IMR-90 (cell line): ENCODE measurements at places on chromosomes 11 and 22. TPM values are rescaled to one million over a fixed set of nuclear protein-coding genes. Genes with fewer than 3 reads are reported as not detected.

DNA sequence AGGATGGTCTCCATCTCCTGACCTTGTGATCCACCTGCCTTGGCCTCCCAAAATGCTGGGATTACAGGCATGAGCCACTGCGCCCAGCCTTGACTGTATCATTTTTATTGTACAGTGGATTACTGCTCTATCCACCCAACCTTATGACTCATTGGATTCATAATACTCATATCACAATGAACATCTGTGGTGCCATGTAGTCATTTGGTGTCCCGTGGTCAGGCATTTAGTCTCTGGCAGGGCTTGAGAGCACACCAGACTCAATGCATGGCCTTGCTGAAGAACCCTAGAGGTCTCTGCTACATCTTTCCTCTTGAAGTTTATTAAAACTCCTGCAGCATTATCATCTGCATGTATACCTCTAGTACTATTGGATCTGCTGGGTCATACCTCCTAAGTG, 98.0 kb upstream of the LDLRAD3 start:
- DNase-seq: no peak
- no peaks in the 10 kb centered on the region for H3K36me3 ChIP-seq
- no peak overlapping the region for H3K27ac ChIP-seq
- no peak overlapping the region for H3K4me3 ChIP-seq

DNA sequence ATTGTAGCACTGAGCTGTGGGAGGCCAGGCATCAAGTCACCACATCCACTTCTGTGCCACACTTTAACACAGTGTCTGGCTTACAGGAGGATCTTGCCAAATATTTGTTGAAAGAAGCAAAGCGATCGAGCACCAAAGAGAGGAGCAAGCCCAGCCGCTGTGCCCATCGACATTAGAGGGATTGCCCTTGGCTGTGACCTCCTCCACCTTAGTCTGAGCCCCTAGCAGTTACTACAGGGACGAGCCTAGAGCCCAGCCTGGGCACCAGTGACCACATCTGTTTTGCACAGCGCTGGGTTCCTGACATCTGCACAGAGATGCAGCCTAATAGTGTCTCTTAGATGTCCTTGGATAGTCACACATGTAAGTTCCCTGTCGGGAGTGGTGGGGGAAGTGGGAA, 17.7 kb downstream of the GRIK4 start:
- H3K27me3 ChIP-seq: no peaks in the 10 kb centered on the region; the same call in 1 of the 2 replicates
- no peak for DNase-seq
- no peaks in the 10 kb centered on the region for H3K36me3 ChIP-seq
- peaks cover 12% of the 10 kb centered on the region for H3K4me1 ChIP-seq
- H3K27ac ChIP-seq: no peak overlapping the region

The CCND1 gene
- total RNA-seq: 717 and 748 TPM in 2 replicates

GRCh38 chr22:26045860-26046259, 123.4 kb upstream of the SEZ6L start:
- H3K4me1 ChIP-seq: no peaks in the 10 kb centered on the region
- H3K27me3 ChIP-seq: no peaks in the 10 kb centered on the region
- no peak overlapping the region for H3K27ac ChIP-seq
- no peak for DNase-seq
- no peaks in the 10 kb centered on the region for H3K36me3 ChIP-seq

The ANO5 gene
- not detected in 2 replicates for total RNA-seq

GRCh38 chr11:10377183-10377582, 72.3 kb downstream of the ADM start:
- H3K27ac ChIP-seq: no peak overlapping the region
- DNase-seq: no peak
- peaks cover 27% of the 10 kb centered on the region for H3K4me1 ChIP-seq

GRCh38 chr11:17986007-17986710, 26.7 kb downstream of the SERGEF start:
- no peaks in the 10 kb centered on the region for H3K27me3 ChIP-seq
- no peak overlapping the region for H3K27ac ChIP-seq
- DNase-seq: peak; percentile 90
- H3K4me1 ChIP-seq: peaks cover 7% of the 10 kb centered on the region; the same call in 1 of the 2 replicates

The PARVG gene
- total RNA-seq: not detected in 2 replicates

- no peak overlapping the region for H3K27ac ChIP-seq
- H3K36me3 ChIP-seq: no peaks in the 10 kb centered on the region
- no peak for DNase-seq
Measured at GRCh38 chr11:75776546-75776945, 8.0 kb downstream of the DGAT2 start.

The WNT11 gene
- not detected in 2 replicates for total RNA-seq

- no peak overlapping the region for H3K4me3 ChIP-seq
- H3K27ac ChIP-seq: no peak overlapping the region
- H3K27me3 ChIP-seq: no peaks in the 10 kb centered on the region
- peaks cover 41% of the 10 kb centered on the region for H3K36me3 ChIP-seq
- H3K4me1 ChIP-seq: no peaks in the 10 kb centered on the region
Measured at GRCh38 chr11:61862714-61863547, 28.4 kb downstream of the FADS3 start.

DNA sequence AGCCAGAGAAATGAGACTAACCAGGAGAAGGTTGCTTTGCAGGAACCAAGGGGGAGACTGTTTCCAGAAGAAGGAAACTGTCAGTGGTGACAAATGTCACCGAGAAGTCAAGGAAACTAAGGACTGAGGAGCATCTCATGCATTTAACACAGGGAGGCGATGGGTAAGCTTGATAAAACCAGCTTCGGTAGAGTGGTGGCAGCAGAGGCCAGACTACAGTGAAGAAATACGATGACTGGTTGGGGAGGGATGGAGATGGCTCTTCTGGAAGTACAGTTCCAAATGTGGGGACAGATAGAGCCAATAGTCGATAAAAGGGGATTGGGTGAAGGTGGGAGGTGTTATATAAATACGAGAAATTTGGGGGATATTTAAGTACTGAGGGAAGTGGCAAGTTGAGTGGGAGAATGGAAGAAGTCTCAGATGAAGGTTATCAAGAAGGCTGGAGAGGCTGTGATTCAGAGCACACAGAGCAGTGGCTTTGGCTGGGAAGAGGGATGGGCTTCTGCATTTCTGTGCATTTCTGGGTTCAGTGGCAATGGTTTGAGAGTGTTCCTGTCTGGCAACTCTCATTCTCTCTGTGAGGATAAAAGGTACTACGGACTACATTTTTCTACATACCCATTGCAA, 29.2 kb downstream of the SC5D start:
- DNase-seq: peak; percentile 1
- H3K4me1 ChIP-seq: no peaks in the 10 kb centered on the region
- no peak overlapping the region for H3K27ac ChIP-seq
- H3K36me3 ChIP-seq: no peaks in the 10 kb centered on the region

The SYT13 gene
- not detected in 2 replicates for total RNA-seq

GRCh38 chr11:111001081-111001430, 244.5 kb upstream of the POU2AF2 start:
- peak; percentile 14 for DNase-seq
- H3K27me3 ChIP-seq: no peaks in the 10 kb centered on the region
- H3K36me3 ChIP-seq: no peaks in the 10 kb centered on the region
- no peak overlapping the region for H3K4me3 ChIP-seq
- H3K4me1 ChIP-seq: peaks cover 8% of the 10 kb centered on the region
- no peak overlapping the region for H3K27ac ChIP-seq

DNA sequence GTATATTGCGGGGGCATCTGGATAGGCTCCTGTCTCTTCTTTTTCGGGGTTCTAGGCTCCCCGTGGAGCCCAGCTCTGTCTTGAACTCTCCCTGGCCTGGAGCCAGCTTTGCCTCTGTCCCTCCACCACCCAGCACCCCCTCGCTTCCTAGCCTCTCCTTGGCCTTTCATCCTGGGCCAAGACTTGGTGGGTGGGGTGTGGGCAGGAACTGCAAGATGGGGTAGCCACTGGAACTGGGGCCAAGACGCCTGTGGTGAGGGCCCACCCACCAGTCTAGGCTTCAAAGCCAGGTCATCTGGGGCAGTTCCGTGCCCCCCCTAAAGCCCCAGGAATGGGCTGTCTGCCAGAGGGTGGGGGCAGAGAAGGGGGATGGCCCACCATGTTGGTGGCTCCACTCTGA, 1.7 kb upstream of the CRYBB1 start:
- no peak overlapping the region for H3K4me3 ChIP-seq
- H3K27me3 ChIP-seq: peaks cover 17% of the 10 kb centered on the region
- no peaks in the 10 kb centered on the region for H3K36me3 ChIP-seq
- H3K27ac ChIP-seq: no peak overlapping the region
- DNase-seq: no peak

- H3K36me3 ChIP-seq: no peaks in the 10 kb centered on the region
- no peak overlapping the region for H3K4me3 ChIP-seq
- peak; percentile 98 for DNase-seq
- peak overlapping the region; percentile 86 for H3K27ac ChIP-seq
- H3K27me3 ChIP-seq: no peaks in the 10 kb centered on the region
- H3K4me1 ChIP-seq: peaks cover 16% of the 10 kb centered on the region
Measured at GRCh38 chr22:42680648-42681047, 31.5 kb upstream of the CYB5R3 start.

GRCh38 chr22:43090130-43090789, 1.1 kb upstream of the TTLL1 start:
- no peak overlapping the region for H3K27ac ChIP-seq
- no peaks in the 10 kb centered on the region for H3K36me3 ChIP-seq
- no peaks in the 10 kb centered on the region for H3K27me3 ChIP-seq
- no peak overlapping the region for H3K4me3 ChIP-seq
- peak; percentile 80 for DNase-seq

- no peak overlapping the region for H3K4me3 ChIP-seq
- peaks cover 35% of the 10 kb centered on the region for H3K36me3 ChIP-seq
- peaks cover 3% of the 10 kb centered on the region; the same call in 1 of the 2 replicates for H3K4me1 ChIP-seq
- DNase-seq: no peak
- H3K27ac ChIP-seq: no peak overlapping the region
- no peaks in the 10 kb centered on the region for H3K27me3 ChIP-seq
Measured at GRCh38 chr22:28094771-28095170, 175.7 kb upstream of the PITPNB start.

The SLCO2B1 gene
- not detected in 2 replicates for total RNA-seq

GRCh38 chr11:68375766-68376165, 63.4 kb downstream of the LRP5 start:
- H3K4me3 ChIP-seq: no peak overlapping the region
- H3K36me3 ChIP-seq: peaks cover 14% of the 10 kb centered on the region; the same call in 1 of the 2 replicates
- no peak overlapping the region for H3K27ac ChIP-seq
- DNase-seq: no peak
- no peaks in the 10 kb centered on the region for H3K27me3 ChIP-seq

DNA sequence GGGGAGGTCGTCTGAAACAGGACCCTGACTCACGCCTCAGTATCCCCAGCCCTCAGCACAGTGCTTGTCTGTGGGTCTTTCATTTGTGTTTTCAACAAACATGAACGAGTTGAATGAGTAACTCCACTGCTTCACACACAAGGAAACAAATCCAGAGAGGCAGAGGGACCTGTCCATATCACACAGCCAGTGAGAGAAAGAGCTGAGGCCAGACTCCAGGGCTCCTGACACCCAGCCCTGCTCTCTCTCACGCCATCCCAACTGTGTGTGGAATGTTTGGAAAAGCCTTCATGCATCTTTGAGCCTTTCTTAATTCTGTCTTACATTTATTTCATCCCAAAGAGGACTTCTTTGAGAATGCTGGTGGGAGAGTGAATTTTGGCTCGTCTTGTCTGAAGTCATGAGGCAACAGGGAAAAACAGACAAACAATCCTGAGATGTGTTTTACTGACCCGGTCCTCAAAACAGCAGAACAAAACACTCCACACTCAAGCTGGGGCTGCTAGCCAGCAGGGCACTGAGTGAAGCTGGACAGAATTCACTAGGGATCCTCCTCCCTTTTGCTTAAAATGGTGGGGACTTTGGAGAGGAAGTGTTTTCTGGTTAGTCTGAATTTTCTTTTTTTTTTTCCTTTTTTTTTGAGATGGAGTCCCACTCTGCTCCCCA, 19.7 kb upstream of the ALG8 start:
- peak overlapping the region; percentile 12; the same call in 1 of the 2 replicates for H3K27ac ChIP-seq
- DNase-seq: peak; percentile 16
- no peaks in the 10 kb centered on the region for H3K27me3 ChIP-seq
- H3K4me1 ChIP-seq: peaks cover 7% of the 10 kb centered on the region
- H3K4me3 ChIP-seq: no peak overlapping the region

- peaks cover 22% of the 10 kb centered on the region for H3K27me3 ChIP-seq
- H3K36me3 ChIP-seq: no peaks in the 10 kb centered on the region
- no peak for DNase-seq
- H3K4me1 ChIP-seq: peaks cover 7% of the 10 kb centered on the region; the same call in 1 of the 2 replicates
- no peak overlapping the region for H3K27ac ChIP-seq
Measured at GRCh38 chr22:44759430-44760310, 7.3 kb downstream of the ARHGAP8 start.

- H3K4me1 ChIP-seq: peaks cover 2% of the 10 kb centered on the region; the same call in 1 of the 2 replicates
- no peak overlapping the region for H3K27ac ChIP-seq
- peaks cover 5% of the 10 kb centered on the region for H3K27me3 ChIP-seq
Measured at GRCh38 chr22:35622191-35622913, 5.2 kb upstream of the MB start.

DNA sequence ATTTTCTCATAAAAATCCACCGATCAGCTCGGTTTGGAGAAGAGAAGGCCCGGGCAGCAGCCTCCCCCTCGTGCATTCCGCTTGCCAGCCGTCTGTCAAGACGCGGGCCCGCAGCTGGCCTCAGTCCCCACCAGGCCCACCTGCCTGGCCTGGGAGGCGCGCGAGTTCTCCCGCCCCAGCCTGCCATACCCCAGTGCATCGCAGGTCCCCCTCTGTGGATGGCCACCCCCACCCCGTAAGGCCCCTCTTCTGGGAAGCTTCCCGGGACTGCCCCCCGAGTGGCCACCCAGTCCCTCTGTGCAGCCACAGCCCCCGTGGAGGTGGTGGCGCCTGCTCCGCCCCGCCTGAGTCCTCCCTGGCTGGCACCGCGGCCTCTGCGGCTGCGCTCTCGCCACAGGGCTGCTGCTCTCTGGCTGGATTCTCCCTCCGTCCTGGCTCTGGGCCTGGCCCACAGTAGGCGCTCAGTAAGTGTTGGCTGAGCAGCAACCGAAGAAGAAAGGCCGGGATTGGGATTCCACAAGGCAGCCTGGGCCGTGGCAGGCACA, 74.0 kb upstream of the TCF20 start:
- DNase-seq: no peak
- no peak overlapping the region for H3K27ac ChIP-seq
- peaks cover 2% of the 10 kb centered on the region for H3K4me1 ChIP-seq

DNA sequence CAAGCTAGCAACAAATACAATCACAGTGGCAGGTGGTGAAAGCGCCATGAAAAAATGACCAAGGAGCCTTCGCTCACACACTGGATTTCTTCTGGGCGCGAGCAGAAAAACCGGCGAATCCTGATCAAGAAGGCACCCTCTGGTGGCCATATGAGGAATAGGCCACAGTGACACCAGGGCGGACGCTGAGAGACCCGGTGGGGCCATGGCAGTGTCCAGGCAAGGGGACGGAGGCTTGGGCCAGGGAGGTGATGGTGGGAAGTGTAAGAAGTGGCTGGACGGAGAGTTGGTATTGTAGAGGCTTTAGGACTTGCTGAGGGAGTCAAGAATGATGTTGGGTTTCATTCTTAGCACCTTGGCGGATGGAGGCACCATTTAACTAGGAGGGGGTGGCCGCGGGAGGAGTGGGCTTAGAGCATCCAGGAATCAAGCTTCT, 16.9 kb upstream of the RAC2 start:
- peak; percentile 51 for DNase-seq
- peaks cover 9% of the 10 kb centered on the region for H3K27me3 ChIP-seq
- no peak overlapping the region for H3K27ac ChIP-seq
- no peak overlapping the region for H3K4me3 ChIP-seq
- H3K36me3 ChIP-seq: no peaks in the 10 kb centered on the region
- peaks cover 2% of the 10 kb centered on the region for H3K4me1 ChIP-seq

- no peaks in the 10 kb centered on the region for H3K4me1 ChIP-seq
- DNase-seq: no peak
- no peak overlapping the region for H3K27ac ChIP-seq
- H3K27me3 ChIP-seq: no peaks in the 10 kb centered on the region
Measured at GRCh38 chr11:59992425-59992824, 24.6 kb upstream of the OOSP4B start.

The TTC12 gene
- 14.4 and 14.7 TPM in 2 replicates for total RNA-seq

The CCDC81 gene
- total RNA-seq: 5.6 and 6.5 TPM in 2 replicates
